ENCODE measurements at places on chromosomes 3 and 15.

DNA sequence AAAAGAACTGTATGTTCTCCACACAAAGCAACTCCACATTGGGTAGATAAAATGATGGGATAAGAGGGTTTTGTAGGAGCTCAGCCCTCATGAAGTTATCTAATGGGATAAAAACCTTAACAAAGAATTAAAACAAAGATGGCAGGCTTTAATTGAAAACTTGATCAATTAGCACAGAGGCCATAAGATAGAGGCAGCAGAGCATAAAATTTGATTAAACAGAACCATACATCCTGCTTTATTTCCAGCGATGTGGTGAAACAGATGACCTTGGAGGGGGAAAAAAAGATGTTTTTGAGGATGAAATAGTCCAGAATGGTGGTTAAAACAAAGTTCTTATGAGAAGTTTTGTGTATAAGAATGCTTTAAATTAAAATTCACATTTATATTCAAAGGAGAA is 130.9 kb upstream of the ALCAM start:
- no peak for DNase-seq

DNA sequence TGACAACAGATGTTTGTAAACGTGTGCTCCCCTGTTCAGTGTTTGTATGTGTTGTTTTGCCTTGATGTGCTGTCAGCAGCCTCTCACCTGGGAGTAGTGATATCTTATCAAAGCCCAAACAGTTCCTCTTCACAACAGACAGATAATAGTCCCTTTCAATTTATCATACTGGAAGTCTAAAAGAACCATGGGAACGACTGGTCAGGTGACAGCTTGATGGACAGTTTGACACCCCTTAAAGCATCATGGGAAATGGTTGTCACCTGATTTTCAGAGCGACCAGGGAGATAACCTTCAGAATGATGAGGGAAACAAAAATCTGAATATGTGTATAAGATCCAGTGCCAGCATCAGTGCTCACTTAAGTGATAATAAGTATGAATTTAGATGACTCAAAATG is 146.3 kb upstream of the SOX2 start:
- no peak for DNase-seq

GRCh38 chr3:161508852-161509477 is 12.4 kb downstream of the OTOL1 start:
- no peak for DNase-seq

- DNase-seq, result no peak
Observed at GRCh38 chr15:25700916-25701315, 162.2 kb downstream of the ATP10A start.

DNA sequence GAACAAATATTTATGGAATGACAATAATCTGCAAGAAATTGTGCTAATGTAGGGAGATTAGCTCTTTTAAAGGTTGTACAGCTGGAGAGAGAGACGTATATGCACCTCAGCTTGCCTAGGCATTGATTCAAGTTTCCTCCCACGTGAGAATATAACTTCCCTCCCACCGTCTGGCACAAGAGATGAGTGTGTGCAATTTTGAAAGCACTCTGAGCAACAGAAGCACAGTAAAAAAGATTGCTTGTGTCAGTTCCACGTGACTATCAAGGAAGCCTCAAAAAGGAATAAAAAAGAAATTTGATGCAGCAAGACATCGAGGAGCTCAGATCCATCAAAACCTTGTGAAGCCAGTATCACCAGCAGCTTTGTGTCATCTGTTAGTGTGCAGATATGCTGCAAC is 435.3 kb downstream of the TUSC7 start:
- DNase-seq, result peak; percentile 30

- DNase-seq, result peak; percentile 93
Observed at GRCh38 chr3:61560517-61561373, 626 bp upstream of the PTPRG start.

GRCh38 chr3:175093748-175094147 is 234.6 kb downstream of the NAALADL2 start:
- peak; percentile 24 for DNase-seq

DNA sequence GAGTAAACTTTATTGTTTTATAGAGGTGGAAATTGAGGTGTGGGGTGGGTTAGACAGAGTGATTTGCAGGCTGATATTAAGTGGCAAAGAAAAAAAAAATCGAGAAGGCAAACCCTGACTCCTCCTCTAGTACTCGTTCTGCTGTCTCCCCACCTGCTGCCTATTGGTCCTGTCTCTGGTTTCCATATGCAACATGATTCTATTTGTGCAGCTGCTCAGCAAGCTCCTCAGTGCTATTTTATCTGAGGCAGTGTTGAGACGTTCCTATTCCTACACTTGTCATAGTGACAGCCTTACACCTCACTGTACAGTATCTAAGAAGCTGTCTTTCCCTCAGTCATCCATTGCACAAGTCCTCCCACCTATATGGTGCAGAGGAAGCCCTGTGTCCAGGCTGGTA is 45.1 kb downstream of the RSL24D1 start:
- no peak for DNase-seq

- no peak for DNase-seq
Observed at GRCh38 chr15:68525815-68526214, 53.0 kb upstream of the CORO2B start.

GRCh38 chr3:122349171-122349570 is 24.1 kb downstream of the CSTA start:
- no peak for DNase-seq

GRCh38 chr3:23623844-23624243 is 181.9 kb upstream of the UBE2E1 start:
- peak; percentile 21 for DNase-seq

- no peak for DNase-seq
Observed at GRCh38 chr3:195425849-195426248, 17.0 kb downstream of the ACAP2 start.

DNA sequence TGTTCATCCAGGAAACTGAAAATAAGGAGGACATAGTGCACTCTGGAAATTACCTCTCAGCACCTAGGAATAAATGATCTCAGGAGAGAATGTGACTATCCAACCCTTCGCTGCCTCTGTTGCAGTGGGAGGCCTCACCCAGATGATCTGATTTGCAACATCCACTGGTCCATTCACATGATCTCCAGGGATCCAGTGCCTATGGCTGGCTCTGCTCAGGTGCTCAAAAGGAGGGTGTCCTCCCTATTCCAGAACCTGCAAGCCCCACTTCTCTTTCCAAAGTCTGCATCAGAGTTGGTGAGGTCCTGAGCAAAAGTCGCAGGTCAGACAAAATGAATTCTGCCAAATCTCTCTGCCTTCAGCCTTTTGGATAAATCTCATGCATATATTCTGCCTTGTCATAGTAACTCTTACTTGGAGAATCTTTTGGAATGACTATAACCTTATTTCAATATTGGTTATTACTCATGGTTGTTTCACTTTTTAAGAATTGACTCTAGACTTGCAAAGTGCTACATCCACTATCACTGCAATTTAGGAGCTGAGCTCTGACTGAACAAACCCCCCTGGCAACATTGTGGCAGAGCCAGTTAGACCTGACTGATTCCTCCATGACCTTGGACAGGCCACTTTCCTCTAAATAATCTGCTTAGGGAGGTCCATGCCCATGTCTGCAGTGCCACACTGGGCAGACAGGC is 295.1 kb downstream of the EPHB1 start:
- DNase-seq, result no peak

DNA sequence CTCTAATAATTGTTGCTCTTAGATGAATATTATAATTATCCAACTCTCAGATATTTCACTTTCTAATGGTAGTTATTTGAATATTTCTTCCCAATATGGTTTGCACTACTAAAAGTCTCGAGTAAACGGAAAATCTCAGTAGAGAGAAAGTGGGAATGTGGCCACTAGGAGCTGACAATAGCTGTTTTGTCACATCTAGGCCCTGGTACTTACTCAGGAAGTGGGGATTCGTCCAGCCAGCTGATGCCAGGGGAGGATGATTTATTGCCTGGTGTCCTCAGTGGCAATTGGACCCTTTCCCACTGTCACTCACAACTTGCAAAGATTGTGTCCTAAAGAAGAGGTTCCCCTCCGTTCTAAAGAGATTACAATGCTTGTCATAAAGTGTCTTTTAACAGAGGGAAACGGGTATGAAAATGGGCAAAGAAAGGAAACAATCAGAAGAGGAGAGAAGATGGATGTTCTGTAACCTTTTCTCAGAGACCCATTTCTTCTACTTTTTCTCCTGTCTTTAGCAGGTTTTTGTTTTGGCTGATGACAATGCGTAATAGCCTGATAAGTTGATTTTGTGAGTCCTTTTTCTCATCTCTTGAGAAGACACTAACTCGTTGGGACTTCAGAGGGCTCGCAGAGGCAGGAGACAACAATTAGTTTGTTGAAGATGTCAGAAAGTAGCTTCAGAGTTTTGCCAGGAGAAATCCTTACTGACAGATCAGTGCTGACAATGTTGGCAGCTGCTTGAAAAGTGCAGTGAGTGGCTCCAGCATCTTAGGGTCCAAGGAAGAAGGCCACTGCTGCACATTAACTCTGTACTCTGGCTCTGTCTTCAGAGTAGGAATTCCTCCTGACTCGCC is 320.6 kb downstream of the MECOM start:
- no peak for DNase-seq

DNA sequence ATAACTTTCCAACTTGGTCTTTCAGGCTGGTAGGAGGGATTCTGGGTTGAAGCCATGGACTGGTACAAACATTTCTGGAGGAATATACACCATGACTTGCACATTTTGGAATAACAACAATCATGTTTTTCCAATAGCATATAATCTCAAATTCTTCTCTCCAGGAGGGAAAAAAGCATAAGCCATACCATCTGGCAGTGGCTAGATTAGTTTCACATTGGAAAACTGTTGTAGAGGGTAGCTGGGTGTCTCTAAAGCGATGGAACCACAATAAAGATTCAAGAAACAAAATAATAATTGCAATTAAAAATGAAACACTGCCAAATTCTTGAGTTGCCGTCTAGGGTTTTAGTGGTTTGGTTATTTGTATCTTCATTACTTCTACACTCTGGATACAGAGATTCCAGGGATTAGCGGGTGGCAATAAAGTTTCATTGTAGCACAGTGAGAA is 278.5 kb upstream of the RASGRP1 start:
- DNase-seq, result peak; percentile 65

DNA sequence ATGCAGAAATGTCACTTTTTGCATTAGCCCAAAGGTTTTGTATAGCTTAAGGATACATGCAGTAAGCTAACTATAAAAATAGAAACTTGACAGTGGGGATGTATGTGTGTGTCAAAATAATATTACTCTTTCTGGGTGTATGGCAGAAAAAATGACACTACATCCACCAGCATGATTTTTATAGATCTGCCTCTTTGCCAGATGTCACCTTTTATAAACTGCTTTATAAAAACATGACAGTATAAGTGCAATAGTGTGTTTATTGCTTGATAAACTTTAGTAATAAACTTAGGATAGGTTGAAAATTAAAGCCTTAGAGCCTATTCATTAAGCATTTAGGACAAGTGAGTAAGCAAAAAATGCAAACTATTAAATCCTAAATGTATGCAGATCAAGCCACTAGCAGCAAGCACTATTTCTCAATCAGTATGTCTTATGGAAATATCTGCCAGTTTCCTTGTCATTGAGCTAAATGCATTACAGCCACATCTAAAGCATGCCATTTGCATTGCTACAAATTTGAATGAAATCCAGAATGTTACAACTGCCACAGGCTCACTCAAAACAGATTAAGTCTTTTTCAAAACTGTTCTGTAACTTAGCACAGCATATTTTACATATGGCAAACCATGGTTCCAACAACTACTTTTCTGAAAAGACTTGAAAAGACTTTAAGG is 935.0 kb downstream of the FHIT start:
- no peak for DNase-seq

- no peak for DNase-seq
Observed at GRCh38 chr3:13174803-13175135, 101.5 kb upstream of the IQSEC1 start.

DNA sequence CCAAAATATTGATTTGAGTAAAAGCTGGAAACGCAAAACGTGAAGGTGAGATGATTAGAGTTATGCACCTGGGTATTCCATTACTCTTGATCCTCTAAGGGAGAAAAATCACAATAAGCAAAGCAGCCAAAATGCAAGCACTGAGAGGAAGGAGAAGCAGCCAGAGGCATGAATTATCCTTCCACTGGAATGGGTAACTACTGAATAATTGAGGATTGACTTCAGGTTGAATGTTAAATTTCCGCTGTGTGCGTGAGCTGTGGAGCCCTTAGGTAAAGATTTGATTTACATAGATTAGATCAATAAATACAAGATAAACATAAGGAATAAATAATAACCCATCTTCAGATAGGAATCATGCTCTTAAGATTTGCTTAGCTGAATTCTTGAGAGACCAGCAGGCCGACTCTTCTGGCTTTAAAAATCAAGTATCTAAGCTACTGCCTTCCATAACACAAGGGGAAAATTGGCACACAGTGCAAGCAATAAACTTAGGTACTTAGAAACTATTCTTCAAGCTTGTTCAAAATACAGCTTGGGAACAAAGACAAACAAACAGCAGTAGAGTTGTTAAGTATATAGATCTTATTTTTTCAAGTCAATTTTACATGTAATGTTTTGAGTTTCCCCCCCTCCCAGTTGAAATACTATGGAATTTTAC is 1459.5 kb downstream of the ZPLD1 start:
- DNase-seq, result no peak

DNA sequence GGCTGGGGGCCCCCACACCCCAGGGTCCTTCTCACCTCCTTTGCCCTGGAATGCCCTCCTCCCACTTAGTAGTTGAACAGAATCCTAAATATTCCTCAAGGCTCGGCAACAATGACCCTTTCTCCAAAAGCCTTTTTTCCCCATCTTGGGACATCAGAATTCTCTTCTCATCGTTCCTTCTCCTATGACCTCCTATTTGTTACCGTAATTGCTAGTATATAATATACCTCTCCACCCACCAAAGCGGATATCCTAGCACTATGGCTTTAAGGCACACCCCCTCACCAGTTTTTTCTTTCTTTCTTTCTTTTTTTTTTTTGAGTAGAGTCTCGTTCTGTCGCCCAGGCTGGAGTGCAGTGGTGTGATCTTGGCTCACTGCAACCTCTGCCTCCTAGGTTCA is 16.8 kb downstream of the HDAC11 start:
- DNase-seq, result no peak

GRCh38 chr15:92495446-92495845 is 101.8 kb downstream of the ST8SIA2 start:
- no peak for DNase-seq

DNA sequence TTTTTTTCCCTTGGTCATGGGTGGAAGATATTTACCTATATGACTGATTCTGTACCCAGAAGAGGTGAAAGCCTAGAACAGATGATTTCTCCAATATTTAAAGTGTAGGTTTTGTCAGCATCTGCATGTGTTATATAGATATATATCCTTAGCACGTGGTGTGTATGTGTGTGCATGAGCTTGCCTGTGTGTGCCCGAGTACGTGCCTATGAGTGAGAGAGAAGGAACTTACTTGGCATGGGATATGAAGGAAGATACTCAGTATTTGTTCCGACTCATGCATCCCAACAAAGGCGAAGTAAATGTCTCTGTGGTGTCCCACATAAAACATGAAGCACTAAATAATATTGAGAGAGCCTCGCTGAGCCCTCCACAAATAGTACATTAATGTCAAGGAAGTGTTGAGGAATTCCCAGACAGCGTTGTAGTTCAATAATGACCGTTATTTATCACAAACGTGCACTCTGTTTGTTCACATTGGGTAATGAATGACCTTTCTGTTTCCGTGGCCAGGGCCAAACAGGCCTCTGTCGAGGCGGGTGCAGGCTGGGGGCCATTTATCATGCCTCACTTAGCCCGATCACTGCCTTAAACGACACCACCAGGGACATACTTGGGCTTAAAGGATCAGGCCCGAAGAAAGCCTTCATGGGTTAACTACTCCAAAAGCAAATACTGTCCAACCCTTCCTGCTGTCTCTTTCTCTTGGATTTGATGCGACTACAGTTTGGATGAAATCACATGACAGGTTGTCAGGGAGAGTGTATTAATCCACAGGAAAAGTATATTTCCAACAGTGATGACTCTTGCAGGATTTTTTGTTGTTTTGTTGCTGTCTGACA is 267.7 kb downstream of the PTPRG start:
- DNase-seq, result no peak

GRCh38 chr3:184175981-184176376 is 1.3 kb downstream of the AP2M1 start:
- DNase-seq, result peak; percentile 73
